Stimulated activated CD4-positive, alpha-beta T cell treated with anti-CD3 and anti-CD28 coated beads, Interleukin-12 subunit alpha, Interleukin-12 subunit beta, amount 100 ng/mL, for 4 hours (primary cell): ENCODE measurements at places on chromosomes 1 and 21.

- DNase-seq, result no peak
These were observed 9.5 kb downstream of the ATP1B1 start for GRCh38 chr1:169115891-169116585.

DNA sequence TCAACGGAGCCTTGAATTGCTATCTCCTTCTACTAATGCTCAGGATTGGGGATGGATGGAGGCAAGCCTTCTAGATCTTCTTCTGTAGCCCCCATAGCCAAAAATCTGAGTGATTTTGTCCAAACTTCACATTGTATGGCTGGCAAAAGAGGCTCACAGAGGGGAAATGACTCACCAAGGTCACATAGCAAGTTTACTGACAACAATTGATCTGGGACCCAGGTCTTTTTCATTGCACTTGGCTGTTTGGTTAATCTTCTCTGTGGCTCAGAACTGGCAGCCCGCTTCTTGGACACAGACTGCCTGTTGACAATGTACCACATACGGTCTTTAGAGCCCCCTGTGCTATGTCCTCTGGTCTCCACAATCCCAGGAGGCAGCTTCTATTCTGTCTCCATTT lies 3.0 kb upstream of the LACTBL1 start:
- DNase-seq, result no peak

DNA sequence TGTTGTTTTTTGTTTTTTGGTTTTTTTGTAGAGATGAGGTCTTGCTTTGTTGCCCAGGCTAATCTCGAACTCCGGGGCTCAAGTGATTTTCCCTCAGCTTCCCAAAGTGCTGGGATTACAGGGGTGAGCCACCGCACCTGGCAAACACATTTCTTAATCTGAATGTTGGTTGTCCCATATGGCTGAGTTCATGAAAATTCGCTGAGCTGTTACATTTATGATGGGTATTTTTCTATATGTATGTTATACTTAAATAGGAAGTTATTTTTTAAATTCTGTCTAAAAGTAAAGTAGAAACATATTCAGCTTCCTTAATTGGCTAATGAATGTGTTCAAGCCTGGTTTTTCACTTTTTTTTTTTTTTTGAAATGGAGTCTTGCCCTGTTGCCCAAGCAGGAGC lies 75.1 kb downstream of the ASH1L start:
- DNase-seq, result no peak

DNA sequence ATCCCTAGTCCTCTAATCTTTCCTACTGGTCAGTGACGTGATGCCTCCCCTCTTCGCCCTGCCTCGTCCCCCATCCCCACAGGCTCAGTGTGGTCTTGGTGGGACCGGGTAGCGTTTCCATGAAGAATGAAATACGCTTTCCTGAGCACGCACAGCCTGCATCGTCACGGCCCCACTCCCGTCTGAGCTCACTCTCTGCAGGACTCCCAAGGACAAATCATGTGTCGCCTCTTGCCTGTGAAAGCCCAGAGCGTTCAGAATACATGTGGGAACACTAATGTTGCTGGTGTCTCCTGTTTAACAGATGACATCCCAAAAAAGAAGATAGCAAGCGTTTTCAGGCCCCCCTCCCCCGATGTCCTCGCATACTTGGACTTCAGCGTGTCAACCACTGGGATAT lies 49.2 kb downstream of the S100B start:
- DNase-seq, result no peak

GRCh38 chr21:45806042-45806441 lies 162.5 kb downstream of the PCBP3 start:
- DNase-seq, result no peak

- no peak for DNase-seq
These were observed 10.1 kb downstream of the TRAF5 start for GRCh38 chr1:211336775-211337174.

GRCh38 chr1:32538887-32539583 lies at the start of gene ZBTB8A:
Gene ZBTB8A, plus strand, starts transcription at chr1:32539427. Its CDS starts 53,505 bp downstream, at chr1:32592932.
- peak; percentile 5 for DNase-seq

DNA sequence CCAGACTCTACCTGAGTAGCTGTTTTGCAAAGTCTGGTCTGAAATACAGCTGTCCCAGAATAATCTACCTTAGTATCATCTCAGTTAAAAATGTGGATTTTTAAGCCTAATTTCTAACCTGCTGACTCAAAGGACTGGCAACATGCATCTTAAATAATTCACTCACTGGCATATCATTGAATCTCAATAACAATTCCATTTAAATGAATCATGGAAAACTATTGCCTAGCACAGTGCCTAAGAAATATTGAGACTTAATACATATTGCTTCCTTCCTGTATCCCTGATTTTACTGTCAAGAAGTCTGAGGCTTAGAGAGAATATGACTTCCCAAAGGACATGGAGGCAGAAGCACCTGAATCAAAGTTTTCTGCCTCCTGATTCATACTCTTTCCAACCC lies 3.1 kb downstream of the CCDC190 start:
- DNase-seq, result no peak

GRCh38 chr21:17118638-17119384 lies 394.0 kb upstream of the CXADR start:
- no peak for DNase-seq

- no peak for DNase-seq
These were observed 3.9 kb downstream of the MFN2 start for GRCh38 chr1:11984121-11984520.

GRCh38 chr1:106393046-106393445 lies 663.4 kb upstream of the PRMT6 start:
- DNase-seq, result no peak

DNA sequence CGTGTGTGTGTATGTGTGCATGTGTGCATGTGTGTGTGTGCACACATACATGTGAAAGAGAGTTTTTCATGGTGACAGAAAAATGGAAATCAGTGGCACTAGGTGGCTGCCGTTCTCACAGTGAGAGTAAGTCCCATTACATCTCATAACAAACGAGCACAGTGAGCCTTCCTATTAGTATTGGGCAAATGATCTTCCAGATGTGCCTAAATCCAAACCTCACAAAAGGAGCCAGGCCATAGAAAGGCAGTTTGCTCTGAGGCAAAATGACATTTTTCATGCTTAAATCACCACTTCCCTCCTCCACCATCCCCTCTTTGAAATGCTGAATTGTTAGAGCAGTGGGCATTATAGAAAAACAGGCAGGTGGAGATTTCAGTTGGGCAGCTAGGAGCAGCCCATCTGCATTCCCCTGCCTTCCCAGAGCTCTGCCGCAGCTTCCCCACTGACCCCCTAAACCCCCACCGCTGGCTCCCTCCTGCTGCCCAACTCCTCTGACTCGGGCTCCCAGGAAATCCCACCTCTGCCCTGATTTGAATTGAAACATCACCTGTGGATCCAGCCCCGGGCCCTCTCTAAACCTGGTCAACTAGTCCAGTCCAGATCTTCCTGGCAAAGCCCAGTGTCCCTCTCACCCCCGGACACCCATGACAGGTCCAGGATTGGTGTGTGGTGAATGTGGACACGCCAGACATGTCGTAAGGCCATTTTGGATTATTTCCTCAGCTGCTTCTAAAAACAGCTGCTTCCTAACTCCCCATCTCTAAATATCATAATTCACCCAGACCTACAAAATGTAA lies 190.5 kb downstream of the SEC16B start:
- DNase-seq, result no peak

DNA sequence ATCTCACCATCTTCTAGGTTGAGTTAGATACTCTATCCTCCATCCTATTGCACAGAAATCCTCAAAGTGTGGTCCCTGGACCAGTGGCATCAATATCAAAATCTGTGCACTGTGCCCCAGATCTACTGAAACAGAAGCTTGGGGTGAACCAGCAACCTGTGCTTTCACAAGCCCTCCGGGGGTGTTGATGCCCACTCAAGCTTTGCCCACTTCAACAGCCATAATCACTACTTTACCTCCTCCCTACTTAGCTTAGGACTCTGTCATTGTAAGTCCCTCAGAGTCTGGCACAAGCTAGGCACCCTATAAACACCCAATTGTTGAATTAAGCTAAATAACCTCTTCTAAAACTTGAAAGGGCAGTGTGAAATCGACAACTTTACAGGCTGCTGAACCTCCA lies 144.2 kb upstream of the SOD1 start:
- DNase-seq, result no peak

DNA sequence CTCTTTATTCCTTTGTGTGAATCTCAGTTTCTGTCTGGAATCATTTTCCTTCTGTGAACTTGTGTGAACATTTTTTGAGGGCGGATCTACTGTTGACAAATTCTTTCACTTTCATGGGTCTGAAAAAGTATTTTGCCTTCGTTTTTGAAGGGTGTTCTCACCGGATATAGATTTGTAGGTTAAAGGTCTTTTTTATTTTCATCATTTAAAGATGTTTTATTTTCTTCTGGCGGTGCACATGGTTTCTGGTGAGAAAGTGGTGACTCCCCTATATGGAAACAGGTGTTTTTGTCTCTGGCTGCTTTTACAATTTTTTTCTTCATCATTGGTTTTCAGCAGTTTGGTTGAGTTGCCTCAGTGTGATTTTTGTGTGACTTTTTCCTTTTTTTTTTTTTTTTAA lies 94.9 kb downstream of the DYRK1A start:
- DNase-seq, result no peak

DNA sequence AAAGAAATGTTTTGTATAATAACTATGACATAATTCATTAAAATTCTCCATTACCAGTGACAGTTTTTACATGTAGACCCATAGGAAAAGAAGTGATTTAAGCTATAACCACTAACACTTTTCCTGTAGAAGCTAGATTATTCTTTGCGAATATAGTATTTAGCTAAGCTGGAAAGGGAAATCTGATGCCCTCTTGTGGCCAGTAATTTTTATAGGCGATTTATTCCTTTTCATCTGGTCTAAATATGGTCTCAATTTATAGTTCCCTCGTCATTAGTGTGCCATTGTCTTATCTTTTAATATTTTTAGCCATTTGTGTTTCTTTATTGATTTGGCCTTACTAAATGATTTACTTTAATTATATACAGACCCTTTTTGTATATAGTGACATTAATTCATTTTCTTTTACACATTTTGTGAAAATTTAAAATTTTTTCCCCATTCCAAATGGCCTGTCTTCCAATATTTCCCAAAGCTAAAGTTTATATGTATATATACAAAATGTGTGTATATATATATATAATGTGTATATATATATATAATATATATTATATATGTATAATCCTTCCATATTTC lies 26.7 kb downstream of the BTG3 start:
- no peak for DNase-seq

DNA sequence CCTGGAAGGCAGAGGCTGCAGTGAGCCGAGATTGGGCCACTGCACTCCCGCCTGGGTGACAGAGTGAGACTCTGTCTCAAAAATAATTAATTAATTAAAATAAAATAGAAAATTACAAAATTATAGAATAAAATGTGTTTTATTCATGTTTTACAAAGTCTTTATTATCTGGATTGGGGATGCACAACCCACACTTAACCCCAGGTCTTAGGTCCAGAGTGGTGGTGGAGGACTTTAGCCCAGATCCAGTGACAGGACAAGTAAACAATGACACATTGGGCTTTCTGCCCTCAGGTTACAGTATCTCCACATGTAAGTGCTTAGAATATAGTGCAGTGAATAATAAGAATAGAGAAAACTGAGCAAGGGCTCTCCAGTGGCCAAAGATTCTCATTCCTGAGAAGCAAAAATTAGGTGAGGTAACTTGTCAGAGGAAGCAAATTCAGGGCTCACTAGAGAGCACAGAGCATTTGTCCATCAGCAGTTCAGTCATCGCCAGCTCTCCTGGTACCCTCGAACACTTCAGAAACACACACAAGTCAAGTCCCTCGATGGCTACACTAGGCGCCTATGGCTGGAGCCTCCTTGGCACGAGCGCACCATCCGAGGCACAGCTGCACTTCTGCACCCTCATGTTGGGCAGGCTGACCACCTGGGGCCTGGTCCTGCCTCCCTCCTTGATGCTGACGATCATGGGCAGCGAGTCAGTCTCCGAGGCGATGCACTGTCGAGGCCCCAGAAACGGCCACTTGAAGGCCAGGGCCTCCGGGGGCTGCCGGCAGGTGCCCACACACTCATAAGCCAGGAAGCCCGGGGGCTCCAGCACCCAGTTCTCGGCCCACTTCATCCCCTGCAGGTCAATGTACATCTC lies 2.6 kb downstream of the LEFTY1 start:
- no peak for DNase-seq

DNA sequence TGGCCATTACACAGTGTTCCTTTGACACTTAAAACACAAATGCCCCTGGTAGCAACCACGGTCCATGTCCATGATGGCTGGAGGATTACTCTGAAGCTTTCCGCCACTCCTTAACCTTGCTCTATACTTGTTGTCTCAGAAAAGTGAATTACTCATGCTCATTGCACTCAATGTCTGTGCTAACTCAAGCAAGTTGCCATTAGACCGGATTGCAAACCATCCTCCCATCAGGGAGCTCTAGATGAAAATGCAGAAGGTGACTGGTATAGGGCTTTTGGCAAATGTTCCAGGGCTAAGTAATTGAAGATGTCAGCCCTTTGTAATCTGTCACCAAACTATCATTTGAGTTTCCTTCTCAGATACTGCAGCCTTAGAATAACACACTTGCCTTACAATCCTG lies 1288.3 kb upstream of the B3GALT2 start:
- no peak for DNase-seq

DNA sequence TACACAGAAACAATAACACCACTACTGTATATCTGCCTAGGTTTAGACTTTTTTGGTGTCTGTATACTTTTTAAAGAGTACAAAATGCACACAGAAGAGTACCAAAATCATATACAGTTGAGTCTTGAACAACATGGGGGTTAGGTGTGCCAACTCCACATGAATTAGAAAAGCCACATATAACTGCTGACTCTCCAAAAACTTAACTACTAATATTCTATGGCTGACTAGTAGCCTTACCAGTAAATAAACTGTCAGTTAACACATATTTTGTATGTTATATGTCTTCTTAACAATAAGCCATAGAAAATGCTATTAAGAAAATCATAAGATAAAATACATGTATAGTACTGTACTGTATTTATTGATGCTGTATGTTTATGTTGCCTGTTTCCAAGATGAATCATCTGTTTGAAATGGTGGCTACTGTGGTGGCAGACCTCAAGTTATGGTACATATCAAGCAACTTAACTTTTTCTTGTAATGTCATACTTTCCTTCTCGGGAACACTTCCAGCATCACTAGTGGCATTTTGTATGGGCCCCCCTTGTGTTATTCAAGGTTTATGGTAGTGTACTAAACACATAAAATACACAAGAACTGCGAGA lies 71.2 kb downstream of the LHX4 start:
- DNase-seq, result no peak

DNA sequence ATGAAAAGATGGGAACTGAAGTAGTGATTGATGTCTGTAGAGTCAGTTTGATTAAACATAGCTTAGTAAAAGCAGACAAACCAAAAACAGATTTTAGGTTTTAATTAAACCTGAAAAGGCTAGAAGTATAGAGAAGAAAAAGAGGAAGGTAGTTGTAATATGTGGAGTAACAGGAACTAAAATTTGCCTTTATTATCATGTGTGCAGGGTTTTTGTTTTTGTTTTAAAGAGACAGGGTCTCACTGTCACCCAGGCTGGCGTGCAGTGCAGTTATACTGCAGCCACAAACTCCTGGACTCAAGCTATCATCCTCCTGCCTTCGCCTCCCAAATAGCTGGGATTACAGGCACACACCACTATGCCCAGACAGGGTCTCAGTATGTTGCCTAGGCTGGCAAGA lies 6.0 kb downstream of the TOR1AIP1 start:
- DNase-seq, result no peak
